ENCODE measurements at places on chromosomes 12 and 14.

- no peak for DNase-seq
Measured at GRCh38 chr14:94930690-94931089, 160.8 kb upstream of the GSC start.

DNA sequence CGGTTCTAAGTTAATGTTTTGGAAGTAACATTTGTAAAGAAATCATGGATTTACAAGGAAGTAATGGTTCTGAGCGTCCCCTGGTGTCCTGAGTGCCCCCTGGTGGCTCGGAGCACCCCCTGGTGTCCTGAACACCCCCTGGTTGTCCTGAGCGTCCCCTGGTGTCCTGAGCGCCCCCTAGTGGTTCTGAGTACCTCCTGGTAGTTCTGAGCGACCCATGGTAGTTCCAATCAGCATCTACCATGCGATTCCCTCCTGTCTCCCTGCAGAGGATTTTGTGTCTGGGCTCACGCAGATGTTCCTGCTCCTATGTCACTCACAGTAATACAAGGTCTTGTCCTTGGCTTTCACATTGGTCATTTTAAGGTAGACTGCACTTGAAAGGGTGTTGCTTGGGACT lies 1352.9 kb downstream of the TMEM121 start:
- DNase-seq, result peak; percentile 76

GRCh38 chr14:77314539-77315457 lies 5.9 kb downstream of the POMT2 start:
- no peak for DNase-seq

- DNase-seq, result no peak
Measured at GRCh38 chr12:92543359-92543758, 159.4 kb upstream of the PLEKHG7 start.

DNA sequence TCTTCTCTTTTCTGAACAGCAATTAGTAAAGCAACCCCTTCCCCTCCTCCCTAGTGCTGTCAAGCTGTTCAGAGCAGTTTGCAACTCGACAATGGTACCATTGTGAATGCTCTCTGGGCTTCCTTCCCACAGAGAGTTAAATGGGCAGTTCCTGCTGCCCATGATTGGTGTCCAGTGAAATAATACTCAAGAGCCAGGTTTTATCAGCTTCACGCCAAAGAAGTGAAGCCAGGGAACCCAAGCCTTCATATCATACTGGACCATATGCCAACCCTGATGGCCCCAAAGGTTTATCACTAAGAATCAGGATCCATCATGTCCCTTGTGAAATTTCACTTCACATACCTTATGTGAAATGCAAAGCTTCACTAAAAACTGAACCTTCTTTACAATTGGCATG lies 24.7 kb downstream of the INSM2 start:
- no peak for DNase-seq

GRCh38 chr12:59425798-59426197 lies 170.0 kb upstream of the SLC16A7 start:
- DNase-seq, result no peak

DNA sequence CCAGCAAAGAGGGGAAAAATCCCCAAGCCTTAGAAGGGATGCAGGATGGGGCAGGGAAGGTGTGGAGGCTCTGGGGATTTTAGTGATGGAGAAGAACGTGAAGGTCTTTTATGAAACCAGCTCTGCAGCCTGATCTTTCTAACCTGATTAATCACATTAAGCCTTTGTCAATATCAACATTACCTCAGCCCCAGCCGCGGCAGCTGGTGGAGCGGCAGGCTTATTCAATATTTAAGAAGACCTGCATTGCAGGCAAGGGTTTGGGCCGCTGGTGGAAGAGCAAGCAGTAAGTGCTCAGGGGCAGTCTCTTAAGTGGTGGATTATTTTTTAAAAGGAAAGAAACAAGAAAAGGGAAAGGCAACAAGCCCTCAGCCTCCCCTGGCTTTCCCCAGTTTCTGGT lies 16.6 kb downstream of the RPH3A start:
- DNase-seq, result no peak

- no peak for DNase-seq
Measured at GRCh38 chr12:109833307-109834189, at the start of gene TRPV4. Gene TRPV4, minus strand, starts transcription at chr12:109833398. Its CDS starts 18,602 bp downstream, at chr12:109814796.

DNA sequence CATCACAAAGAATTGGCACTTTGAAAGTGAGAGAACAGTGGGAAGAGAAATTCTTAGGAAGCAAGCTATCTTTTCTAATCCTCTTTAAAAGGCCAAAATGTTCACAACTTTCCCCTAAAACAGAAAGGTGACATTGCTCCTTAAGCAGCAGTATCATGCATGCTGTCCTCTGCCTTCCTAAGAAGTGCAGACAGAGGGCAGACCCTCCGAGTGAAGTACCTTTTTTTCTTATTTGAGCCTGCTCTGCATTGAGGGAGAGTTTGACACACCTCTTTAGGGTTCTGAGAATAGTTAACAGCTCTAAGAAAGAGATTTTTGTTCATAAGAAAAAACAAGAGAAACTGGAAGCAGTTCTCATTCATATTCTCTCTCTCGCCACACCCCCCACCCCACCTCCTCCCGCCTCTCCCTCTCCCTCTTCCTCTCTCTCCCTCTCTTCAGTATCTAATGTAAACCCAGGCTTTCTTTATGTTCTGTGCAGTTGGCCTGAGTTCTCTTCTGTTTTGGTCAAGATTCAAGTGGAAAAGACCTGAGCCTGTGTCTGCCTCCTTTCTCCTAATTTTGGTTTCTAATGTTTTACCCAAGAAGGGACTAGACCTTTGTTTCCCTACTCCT lies 709.1 kb downstream of the DIO2 start:
- no peak for DNase-seq

Data from stimulated activated CD4-positive, alpha-beta T cell treated with anti-CD3 and anti-CD28 coated beads, Interleukin-1b, Interleukin-23, amount 100 ng/mL, for 48 hours (primary cell).